Left kidney (tissue), 8 donors: ENCODE measurements at places on chromosomes 4 and X. TPM values are rescaled to one million over a fixed set of nuclear protein-coding genes. Genes with fewer than 3 reads are reported as not detected.

- DNase-seq = no peak
These were observed 2325.2 kb downstream of the PCDH7 start for GRCh38 chr4:33045334-33045733.

- no peak for DNase-seq
These were observed 4.6 kb downstream of the GAB1 start for GRCh38 chr4:143341186-143341755.

- no peak for DNase-seq
These were observed 24.3 kb upstream of the GPR34 start for GRCh38 chrX:41664375-41664901.

DNA sequence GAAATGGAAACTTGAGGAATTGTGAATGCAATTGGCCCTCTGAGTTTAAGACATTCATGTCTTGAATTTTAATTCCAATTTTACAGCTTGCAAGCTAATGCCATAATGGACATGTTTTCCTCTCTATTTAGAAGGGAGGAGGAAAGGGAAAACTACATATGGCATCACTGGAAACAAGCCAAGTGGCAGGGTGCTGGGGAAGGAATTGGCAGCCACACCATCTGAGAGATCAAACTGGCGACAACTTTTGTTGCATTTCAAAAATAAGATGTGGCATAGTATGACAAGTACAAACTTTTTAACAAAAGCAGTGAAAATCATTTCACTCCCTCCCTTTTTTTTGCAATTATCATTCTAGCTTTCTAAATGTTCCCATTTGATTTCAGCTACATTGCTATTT is 615.6 kb downstream of the CENPC start:
- DNase-seq = no peak

GRCh38 chr4:1382776-1383727 is 23.2 kb downstream of the NKX1-1 start:
- DNase-seq = no peak

- DNase-seq = no peak
These were observed 36.9 kb downstream of the PDLIM5 start for GRCh38 chr4:94488670-94489069.

DNA sequence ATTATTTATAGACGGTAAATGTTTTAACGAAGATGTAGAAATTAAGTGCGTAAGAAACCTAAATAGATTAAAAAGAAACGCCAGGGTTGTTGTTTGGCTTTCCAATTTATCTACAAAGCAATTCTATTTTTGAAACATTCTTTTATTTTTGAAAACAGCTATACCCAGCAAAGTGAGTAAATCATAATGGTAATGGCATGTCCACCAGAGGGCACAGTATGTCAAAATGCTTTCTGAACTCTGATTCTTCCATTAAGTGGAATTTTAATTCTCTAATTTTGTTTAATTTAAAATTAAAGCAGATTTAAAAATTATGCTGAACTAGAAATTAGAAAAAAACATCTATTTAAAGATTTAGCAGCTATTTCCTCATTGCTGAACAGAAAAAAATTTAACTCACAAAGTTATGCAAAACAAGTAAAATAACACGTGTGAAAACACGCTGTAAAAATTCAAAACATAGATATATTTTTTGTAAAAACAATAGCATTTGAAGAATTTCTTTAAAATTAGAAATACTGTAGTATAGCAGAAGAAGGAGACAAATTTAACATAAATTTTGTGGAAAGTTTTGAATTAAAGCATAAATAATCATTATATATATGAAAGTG is 26.5 kb downstream of the RASSF6 start:
- no peak for DNase-seq

DNA sequence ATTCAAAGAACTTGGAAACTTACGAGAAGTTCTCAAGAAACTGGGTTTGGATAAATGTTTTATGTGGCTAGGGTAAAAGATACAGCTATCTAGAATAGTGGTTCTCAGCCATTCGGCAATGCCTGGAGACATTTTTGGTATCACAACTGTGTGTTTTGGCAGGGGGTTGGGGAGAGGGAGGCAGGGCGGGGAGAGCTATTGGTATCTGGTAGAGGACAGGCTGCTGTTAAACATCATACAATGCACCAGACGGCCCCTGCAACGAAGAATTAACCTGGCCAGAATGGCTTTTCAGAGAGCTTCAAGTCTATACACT is 50.8 kb upstream of the MND1 start:
- DNase-seq = no peak

Gene TKTL2
- not detected for polyA plus RNA-seq
